Hematopoietic multipotent progenitor cell treated with erythropoietin and hydrocortisone succinate and interleukin-3 and kit ligand, for 4 days (in vitro differentiated cells): ENCODE measurements at places on chromosomes 3 and 15.

DNA sequence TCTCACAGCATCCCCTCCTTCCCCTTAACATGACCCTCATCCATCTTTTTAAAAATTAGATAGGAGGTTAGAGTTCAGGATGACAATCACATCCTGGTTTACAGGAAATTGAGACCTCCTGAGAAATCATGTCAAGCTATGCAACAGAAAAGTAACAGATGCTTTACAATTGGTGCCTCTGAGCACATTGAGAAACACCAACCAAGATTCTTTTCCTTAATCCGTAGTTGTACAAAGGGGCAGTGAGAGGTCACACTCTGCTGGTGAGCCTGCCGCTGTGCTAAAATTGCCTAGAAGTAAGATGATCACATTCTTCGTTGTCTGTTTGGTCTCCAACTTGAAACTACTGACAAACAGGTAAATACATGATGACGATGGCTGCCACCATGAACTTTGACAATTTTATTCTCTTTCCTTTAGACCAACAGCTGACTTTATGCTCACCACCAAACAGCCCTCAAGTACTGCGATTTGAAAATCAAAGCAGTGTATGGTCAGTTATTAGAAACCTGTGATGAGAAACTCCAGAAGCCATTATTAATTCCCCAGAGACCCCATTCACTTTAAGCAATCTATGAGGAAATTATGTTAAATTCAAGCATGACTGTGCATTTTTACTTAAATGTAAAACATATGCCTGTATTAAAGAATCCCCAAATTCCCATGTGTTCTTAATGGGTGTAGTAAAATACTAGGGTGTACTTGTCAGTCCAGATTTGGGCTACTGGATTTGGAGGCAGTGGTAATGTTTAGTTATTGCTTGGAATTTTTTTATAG, 210.7 kb upstream of the UBE2E1 start:
- no peak for DNase-seq

DNA sequence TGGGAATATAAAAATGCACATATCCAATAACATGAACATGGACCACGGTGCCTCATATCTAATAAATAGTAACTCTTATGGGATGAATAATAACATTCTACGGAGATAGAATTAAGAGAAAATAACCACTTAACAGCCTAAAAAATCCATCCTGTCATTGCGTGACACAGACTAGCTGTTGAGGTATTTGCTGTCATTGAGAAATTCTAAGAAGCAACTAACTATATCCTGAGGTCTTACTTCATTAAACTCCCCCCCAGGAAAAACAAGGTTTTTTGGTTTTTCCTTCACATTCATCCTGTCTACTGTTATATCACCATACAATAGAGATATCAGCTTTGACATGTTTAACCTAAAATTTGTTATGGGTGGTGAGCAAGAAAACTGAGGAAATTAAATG, 14.3 kb downstream of the CEP152 start:
- no peak for DNase-seq

DNA sequence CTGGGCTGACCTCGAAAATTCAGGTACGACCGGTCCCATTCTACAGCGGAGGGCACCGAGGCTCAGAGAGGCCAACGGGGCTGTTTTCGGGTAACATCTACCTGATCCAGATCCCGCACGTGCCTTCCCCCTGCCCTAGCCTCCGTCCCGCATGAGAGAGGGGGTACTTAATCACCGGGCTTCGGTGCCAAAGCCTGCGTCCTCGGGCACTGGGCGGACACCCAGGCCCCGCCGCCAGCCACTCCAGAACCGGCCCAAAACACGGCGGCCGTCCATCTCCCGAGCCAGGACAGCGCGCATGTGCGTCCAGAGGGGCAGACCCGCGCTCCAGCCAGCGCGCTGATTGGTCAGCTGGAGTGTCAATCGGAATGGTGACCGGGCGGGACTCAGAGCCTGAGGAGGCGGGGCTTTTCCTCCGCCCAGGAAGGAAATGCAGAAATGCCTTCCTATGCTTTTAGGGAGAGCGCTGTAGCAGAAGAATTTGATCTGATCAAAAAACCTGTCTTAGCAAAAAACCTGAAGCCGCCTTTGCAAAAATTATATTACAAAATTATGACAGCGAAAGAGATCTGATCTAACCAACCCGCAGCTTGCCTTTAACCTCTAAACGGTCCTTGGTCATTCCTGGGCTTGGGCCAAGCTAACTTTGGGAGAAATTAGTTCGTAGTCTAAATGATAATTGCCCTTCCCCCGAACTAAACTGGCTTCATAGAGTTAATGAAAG, at the start of gene RPUSD3:
Gene RPUSD3, minus strand, starts transcription at position 294 of the 724 bp plus-strand sequence. Its CDS starts 18 bp downstream, at position 276.
- peak; percentile 97 for DNase-seq

GRCh38 chr3:142987080-142987700, 14.2 kb upstream of the U2SURP start:
- peak; percentile 82 for DNase-seq

DNA sequence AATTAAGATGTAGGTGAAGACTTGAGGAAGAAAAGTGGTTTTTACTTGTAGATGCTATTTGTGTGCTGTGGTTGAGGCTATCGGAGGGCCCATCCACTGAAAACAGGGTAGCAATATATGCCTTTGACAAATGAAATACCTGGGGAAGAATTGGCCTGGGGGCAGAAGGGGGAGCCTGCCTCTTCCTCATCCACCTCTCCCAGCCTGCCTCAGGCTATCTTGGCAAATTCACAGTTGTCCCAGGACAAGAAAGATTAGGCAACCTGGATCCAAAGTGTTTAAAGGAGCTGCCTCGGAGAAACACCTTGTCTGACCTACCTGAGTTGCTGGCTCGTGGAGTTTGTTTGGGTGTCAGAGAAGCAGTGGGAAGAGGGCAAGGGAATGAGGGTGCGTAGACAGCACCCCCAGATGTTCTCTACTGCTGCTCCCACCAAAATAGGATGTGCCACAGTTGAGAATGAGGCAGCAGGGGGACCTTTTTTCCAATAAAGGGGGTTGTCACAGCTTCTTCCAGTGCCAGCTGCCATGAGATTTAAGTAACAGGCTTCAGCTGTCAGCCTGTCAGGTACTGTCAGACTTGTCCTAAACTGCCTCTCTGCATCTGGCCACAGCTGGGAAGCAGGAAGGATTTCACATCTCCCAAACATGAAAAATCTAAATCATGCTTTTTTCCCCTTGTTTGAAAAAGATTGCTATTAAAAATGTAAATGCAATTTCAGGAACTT, 9.2 kb downstream of the PLEKHO2 start:
- no peak for DNase-seq

DNA sequence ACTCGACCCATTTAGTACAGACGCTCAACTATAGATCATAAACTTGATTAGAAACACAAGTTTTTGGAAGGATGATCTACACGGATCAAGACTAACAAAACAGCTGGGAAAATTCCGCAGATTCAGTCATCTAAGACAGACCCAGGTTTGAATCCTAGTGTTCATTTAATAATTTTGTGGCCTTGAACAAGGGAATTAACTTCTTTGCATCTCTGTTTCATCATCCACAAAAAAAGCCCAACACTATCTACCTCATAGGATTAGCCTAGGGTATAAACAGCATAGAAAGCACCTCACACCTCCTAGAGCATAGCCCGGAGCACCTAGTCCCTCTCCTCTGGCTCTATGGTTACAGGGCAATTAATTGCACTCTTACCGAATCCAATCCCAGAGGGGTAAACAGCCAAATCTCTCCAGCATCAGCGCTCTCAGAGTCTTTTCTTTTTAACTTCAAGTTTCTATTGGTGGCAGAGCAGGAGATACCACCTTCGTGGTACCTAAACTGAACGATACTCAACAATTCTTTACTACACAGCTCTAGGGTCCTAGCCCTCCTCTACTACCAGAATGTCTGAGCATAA, 3.5 kb downstream of the TBL1XR1 start:
- DNase-seq = no peak

DNA sequence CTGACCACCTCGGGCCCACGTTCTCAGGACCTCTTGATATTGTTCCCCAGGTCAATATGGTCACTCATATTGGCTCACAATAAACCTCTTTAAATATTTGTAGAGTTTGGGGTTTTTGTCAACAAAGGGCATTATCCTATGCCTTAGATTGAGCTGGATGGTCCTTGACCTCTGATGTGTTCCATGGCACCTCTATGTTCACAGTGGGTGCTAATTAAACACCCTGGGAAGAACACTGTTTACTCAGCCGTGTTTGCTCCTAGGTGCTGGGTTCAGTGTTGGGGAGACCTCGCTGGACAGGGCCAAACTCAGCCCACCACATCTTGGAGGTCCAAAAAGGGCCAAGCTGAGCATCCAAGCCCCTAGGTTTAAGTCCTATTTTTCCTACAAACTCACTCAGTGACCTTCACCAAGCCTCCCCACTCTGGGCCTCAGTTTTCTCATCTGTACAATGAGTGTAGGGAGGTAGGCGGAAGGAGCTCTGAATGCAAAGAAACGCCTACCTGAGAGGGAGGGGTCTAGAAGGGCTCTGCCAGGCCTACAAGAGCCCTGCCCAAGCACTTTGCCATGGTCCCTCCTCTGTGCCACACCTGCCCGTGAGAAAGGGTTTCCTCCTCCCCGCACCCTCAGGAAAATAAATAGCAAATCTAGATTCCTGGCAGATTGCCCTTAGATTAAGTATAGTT, 7.2 kb downstream of the FAM174B start:
- DNase-seq = no peak
